NCI-H510A treated with DMSO at 0.1 percent for 48 hours (cell line): ENCODE measurements at places on chromosomes 7 and 10.

DNA sequence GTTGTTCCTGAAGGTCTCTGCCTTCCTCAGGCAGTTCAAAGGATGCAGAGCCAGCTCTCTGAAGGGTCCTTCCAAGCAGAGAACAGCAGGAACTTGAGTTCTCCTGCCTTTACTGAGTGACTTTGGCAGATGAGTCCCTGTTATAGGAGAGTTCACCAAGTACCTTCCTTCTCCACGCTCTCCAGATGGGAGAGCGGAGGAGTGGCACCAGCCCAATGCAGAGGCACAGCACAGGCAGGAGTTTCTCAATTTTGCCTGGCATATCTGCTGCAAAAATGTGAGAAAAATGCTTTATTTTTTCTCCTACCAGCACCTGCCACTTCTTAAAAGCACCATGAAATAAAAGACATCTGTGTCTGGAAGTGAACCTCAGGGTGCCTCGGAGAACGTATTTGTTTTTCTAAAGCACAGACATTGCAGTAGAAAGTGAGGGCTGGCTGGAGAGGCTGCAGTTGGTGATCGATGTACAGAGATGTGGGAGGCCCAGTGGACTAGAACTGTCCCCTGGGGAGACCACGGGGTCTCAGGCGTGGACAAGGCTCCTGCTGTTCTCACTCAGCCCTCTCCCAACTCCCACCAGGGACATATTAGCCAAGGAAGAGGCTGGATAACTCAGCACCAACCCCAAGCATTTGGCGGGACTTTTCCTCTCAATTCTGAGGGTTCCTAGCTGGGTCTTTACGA, 174.5 kb downstream of the WDR37 start:
- DNase-seq: no peak

DNA sequence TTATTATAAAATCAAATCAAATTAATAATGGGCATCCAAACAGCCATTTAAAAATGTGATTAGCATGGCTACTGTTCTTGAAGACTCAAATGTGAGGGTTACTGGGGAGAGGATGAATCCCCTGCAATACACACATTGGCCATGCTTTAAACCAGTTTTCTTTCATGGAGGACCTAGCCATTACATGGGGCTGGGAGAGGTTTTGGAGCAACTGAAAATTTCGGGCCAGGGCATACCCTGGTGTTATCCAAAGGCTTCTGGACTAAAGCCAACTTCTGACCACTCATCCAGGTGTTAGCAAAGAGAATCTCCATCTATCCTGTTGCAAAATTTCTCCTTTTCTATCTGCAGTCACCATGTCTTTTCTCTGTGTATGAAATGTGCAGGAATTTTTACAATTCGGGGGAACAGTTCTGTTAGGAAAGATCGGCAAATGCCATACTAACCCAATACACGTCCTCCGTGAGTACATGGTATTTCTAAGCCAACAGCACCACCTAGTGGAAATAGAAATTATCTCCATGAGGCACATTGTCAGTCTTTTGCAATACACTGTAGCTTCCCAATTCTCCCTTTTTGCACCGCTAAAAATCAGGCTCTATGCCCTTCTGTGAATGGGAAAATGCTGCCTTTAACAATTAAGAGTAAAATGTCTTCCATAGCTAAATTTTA, 47.0 kb upstream of the ZNF107 start:
- peak; percentile 5 for DNase-seq

DNA sequence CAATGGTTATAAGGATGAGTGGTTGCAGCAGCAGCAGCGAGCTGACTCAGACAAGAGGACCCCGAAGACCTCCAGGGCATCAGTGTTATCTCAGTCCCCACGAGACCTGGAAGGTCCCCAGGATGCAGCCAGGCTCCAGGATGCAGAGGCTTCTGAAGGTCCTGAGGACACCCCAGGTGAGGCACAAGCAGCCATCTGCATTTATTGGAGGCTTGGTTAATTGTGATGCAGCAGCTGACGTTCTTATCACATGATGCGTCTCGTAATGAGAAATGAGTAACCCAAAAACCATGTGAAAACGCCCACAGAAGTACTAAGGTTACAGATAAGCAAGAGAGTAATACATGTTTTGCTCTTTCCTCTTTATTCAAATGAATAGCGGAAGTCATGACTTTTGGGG, 17.4 kb downstream of the C7orf57 start:
- no peak for DNase-seq

DNA sequence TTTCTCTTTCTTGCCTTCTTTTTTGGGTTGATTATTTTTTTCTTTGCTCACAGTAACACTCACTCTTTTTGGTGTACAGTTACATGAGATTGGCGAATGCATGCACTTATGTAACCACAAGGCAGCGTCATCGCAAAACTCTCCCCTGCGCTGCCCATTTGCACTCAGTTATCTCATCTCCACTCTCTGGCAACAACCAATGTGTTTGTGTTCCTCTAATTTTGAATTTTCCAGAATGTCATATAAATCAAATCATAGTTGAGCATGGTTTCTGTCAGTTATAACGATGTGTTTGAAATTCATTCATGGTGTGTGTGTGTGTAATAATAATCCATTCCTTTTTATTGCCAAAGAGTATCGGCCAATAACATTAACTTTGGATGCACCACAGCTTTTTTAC, 23.0 kb upstream of the IGFBP3 start:
- DNase-seq: no peak

- DNase-seq: no peak
Measured at GRCh38 chr7:22482503-22482902, 17.5 kb downstream of the STEAP1B start.

DNA sequence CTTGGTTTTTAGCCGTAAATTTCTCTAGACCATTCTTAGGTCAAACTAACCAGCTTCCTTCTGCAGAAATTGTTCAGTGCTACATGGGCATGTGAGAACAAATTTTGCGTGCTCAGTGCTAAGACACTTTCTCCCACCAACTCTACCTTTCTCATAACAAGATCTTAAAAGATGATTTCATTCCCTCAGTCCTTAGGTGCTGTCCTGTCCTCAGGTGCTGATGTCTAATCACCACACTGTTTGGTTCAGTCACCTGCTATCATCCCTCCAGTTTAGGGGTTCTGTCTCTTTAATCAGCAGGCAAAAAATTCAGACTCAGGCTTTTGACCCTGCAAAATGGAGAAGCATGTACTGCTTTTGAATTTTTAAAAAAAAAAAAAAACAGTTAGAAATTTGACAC, 227.5 kb upstream of the YAE1 start:
- DNase-seq: no peak

GRCh38 chr10:12729885-12730284, 271.6 kb downstream of the CCDC3 start:
- no peak for DNase-seq

- DNase-seq: no peak
Measured at GRCh38 chr7:105571891-105572290, 9.4 kb downstream of the EFCAB10 start.

DNA sequence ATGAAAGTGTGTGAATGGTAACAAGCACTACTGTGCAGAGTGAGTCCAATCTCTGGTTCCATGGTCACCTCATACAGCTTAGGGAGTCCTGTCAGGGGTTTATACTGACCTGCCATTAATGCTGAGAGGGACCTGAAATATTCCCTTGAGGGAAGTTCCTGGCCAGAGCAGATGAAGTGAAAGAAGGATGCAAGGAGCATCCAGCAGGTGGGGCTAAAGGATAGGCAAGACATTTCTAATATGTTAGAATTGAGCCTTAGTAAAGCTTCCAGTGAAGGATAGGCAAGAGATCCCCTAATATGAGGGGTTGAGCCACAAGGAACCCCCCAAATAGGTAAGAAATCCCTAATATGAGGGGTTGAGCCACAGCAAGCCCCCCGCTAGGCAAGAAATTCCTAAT, 25.5 kb upstream of the FAM221A start:
- no peak for DNase-seq

GRCh38 chr7:106723398-106723797, 62.4 kb upstream of the CCDC71L start:
- no peak for DNase-seq

GRCh38 chr7:124124201-124124600, 91.3 kb upstream of the TMEM229A start:
- no peak for DNase-seq

GRCh38 chr10:80322711-80323110, 33.3 kb upstream of the MAT1A start:
- no peak for DNase-seq

DNA sequence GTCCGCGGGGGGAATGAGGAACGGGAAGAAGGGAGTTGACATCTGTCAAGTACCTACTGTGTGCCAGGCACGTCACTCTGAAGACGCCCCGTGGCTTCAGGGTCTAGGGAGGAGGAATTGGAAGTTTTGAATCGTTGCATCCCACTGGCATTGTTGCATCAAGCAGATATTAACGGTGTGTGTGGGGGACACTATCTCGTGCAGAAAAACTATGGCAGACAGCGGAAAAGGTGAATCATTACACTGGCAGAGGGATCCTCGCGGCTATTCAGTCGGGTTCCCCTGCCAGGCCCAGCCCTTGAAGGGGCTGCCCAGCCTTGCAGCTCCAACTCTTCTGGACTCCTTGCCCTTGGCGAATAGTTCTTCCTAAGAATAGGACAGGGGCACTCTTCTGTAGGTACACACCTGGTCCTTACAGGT, 1.0 kb upstream of the KIAA1549 start:
- no peak for DNase-seq

GRCh38 chr10:78699971-78700370, 368.8 kb upstream of the ZMIZ1 start:
- no peak for DNase-seq

GRCh38 chr10:11830836-11831519, 7.8 kb downstream of the PROSER2 start:
- DNase-seq: no peak

GRCh38 chr7:17532861-17533404, 234.5 kb downstream of the AHR start:
- no peak for DNase-seq

GRCh38 chr10:84077768-84078167, 61.5 kb upstream of the GHITM start:
- DNase-seq: no peak

- DNase-seq: no peak
Measured at GRCh38 chr7:137682596-137682995, 164.2 kb downstream of the DGKI start.

DNA sequence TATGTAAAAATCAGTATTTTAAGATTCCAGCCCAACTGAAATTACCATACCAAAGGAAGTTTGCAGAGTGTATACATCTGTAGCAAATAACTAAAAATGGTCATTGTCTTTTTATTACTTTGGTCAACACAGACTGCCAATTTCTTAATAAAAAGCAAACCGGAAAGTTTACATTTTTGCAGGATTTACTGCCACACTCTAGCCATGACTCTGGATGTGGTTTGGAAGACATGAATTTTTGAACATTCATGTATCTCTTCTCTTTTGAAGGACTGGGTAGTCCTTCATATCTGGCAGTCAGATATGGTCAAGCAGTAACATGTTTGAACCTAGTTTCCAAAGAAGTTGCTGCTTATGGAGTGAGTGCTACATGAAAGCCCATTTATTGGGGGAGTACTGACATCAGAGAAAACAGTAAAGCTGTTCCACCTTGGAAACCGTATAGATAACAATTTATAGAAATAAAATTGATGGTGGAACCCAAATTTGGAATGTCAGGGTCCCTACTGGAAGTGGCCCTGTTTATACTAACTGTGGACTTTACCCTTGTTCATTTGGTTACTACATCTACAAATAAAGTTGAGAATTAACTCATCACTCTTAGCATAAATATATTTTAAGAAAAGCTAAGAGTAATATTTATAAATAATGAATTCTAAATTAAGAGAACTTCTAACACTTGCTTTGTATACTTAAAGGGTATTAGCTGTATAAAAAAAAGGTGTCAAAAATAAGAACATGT, 84.6 kb downstream of the ZMYND11 start:
- no peak for DNase-seq

DNA sequence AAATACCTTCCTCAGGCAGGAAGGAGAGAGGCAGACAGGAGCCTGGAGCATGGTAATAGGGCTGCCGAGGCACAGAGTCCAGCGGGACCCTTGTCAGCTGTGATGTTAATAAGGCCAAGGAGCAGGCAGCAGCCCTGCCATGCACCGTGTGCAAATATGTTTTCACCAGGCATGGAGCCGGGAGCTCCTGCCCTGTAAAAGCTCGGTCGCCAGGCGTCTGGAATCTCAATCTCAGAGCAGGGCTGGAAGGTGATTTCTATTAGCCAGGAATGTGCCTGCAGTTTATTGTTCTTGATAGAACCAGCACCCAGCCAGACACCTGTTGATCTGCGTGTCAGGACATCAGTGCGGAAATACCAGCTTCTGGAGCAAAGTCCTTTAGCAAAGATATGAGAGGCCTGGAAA, 469.8 kb downstream of the GLRX3 start:
- no peak for DNase-seq

GRCh38 chr7:148537435-148537834, 53.1 kb upstream of the C7orf33 start:
- DNase-seq: no peak

DNA sequence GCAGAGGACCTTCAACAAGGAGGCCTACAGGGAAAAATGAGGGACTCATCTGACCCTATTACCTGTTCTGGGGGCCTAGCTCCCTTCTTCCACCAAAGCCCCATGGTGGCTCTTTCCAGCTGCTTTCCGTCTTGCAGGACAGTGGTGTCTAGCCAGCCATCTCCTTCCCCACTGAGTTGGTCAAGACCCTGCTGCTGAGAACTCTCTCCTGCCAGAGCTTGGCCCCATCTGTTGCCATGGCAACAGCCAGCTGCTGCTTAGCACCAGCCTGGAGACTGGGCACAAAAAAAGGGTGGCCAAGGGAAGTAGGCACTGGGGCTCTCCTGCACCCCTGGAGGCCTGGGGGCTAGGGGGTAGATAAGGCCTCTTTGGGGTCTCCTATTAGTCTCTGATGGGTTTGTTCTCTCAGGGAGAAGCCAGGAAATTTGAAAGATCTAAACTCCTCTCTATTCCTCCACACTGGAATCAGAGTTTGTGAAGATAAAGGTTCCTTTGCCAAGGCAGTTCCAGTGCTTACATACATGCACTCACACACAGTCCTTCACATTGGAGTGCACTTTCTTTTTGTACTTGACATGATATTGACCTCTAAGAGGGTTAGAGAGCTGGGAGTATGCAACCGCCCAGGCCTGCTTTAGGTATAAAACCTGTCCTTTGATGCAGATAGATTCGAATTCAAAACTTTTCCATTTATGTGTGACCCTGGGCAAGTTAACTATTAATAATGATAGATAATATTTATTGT, 15.8 kb downstream of the TSPAN33 start:
- no peak for DNase-seq
